ENCODE measurements at places on chromosomes 1 and 21. TPM values are rescaled to one million over a fixed set of nuclear protein-coding genes. Genes with fewer than 3 reads are reported as not detected.

FBLIM1 gene
- polyA plus RNA-seq = not detected

DNA sequence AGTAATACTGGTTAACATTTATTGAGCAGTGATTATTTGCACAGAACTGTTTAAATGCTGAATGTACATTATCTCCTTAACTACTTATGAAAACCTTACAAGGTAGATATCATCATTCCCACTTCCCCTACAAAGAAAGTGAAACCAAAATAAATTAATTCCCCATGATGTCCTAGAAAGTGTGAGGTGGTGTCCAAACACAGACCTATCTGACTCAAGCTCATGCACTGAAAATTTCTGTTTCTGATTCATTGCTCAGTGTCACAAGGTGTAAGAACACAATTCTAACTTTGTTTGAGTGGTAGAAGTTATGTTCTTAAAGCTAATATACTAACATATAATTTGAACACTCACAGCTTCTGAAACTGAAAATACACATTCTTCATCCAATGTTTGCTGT lies 178.7 kb downstream of the MRPL39 start:
- H3K27ac ChIP-seq = no peak overlapping the region
- peak; percentile 58 for DNase-seq
- no peaks in the 10 kb centered on the region for H3K4me1 ChIP-seq
- H3K27me3 ChIP-seq = no peaks in the 10 kb centered on the region
- H3K4me3 ChIP-seq = no peak overlapping the region

DNA sequence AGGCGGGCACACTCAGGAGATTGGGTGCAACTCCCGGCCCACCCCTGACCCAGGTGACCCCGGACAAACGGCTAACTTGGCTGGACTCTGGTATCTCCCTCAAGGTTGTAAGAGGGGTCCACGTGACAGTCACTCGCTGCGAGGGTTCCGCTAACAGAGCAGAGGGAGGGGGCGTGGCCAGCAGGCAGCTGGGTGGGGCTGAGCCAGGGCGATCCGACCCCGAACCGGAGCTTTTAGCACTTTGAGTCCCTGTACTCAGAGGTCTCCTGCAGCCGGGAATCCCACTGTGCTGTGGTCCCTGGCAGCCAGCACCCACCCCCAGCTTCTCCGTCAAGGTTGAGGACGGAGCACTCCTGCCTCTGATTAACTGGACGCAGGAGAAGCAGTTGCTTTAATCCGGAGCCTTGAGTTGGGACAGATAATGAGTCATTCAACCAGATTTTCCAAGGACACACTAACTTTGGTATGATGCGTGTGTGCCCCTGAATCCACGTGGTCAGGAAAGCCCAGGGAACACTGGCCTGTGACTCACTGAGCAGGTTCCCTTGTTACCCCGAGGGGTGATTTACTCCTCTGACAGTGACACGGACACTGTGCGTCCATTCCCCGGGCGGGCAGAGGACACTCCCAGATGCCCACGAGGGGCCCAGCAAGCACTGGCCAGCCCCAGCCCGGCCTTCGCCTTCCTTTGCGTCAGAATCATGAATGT lies 16.8 kb downstream of the TRPM2 start:
- peaks cover 62% of the 10 kb centered on the region for H3K36me3 ChIP-seq
- peak; percentile 30 for DNase-seq
- peaks cover 23% of the 10 kb centered on the region for H3K4me1 ChIP-seq
- no peak overlapping the region for H3K4me3 ChIP-seq

- H3K4me1 ChIP-seq = peaks cover 67% of the 10 kb centered on the region
- peaks cover 15% of the 10 kb centered on the region for H3K27me3 ChIP-seq
These were observed 6.1 kb upstream of the CD1A start for GRCh38 chr1:158248118-158248517.

Measured in CD14-positive monocyte (primary cell).